ENCODE measurements at places on chromosomes 4 and X.

- DNase-seq = no peak
Observed at GRCh38 chrX:56763556-56764152, 34.6 kb downstream of the NBDY start.

GRCh38 chr4:95552942-95553550 lies 4.3 kb upstream of the UNC5C start:
- DNase-seq = no peak

DNA sequence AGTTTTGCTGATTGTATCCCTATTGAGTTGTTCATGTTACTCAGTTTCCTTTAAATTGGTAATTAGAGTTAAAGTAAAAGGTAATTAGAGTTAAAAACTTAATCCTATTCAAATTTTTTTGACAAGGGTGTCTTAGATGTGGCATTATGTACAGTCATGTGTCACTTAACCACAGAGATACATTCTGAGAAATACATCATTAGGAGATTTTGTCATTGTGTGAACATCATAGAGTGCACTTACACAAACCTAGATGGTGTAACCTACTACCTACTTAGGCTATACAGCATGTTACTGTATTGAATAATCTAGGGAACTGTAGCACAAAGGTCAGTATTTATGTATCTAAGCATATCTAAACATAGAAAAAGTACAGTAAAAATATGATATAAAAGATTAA lies 39.2 kb downstream of the BEX3 start:
- no peak for DNase-seq

DNA sequence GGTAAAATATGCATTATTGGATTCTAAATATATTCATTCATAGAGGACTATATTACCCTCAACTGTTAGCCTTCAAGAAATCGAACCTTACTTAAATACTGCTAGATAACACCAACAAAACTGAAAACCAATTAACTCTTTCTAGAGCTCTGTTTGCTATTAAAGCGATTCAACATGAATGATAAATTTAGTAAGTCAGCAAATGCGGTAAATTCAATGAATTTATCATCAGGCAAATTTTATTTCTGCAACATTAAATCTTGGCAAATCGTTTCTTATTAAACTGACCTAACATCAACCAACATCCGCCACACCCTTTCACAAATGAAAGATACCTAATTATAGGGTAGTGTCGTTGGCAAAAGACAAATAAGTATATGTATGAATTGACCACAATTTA lies 26.4 kb upstream of the HELT start:
- DNase-seq = no peak

- no peak for DNase-seq
Observed at GRCh38 chrX:54271664-54272063, 86.2 kb downstream of the WNK3 start.

DNA sequence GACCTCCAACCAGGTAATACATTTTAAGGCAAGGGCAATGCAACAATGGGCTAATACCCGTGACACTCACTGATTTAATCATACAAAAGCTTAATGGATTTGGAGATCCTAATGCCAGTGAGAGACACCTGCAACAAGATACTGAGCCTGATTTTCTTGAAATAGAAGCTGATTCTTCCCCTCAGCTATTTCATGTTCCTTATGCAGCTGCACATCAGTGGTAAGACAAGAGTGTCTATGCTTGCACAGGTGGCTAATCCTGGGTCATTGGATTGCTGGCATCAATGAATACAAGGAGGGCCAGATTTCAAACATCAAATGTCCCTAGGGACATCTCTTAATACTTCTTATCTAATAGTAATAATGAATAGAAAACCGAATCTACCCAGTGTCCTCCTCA lies 139.7 kb downstream of the PPARGC1A start:
- DNase-seq = no peak

GRCh38 chrX:65406532-65406931 lies 128.1 kb downstream of the LAS1L start:
- DNase-seq = no peak

DNA sequence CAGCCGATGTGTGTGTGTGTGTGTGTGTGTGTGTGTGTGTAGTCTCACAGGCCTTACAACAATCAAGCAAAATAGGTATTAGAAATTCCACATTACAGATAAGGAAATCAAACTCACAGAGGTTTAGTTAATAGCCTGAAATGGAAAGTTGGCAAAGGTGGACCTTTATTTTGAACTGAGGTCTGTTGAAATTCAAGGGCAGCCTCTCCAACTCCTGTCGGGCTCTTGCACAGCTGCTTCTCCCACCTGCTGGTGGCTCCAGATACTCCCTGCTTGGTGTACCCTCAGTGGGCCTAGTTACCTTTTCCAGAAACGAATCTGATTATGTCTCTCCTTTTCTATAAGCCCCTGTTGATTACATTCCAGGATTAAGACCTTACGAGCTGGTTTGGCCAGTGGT lies 195.9 kb downstream of the MGST2 start:
- DNase-seq = no peak

GRCh38 chr4:150259861-150260567 lies 181.8 kb downstream of the DCLK2 start:
- DNase-seq = no peak

GRCh38 chr4:184196730-184197385 lies 20.8 kb downstream of the ENPP6 start:
- DNase-seq = no peak

GRCh38 chrX:104195489-104196084 lies 29.3 kb downstream of the FAM199X start:
- DNase-seq = no peak

DNA sequence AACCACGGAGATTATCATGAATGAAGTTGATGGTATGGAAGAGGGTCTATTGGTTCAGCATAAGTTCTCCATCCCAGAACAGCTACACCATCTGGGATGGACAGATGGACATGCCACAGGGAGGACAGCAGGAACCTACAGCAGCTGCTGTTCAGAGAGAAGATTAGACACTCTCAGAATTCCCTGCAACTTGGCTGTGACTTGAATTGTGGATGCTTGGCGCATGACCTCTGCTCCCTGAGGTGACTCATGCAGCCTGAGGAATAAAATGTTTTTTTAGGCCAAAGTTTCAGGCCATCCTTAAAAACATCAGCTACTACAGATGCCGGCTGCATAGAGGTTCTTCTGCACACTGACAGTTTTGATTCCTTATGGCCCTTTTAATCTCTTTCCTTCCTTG lies 97.3 kb downstream of the RS1 start:
- no peak for DNase-seq

GRCh38 chr4:109278594-109279031 lies 23.8 kb downstream of the COL25A1 start:
- DNase-seq = no peak

GRCh38 chr4:97646997-97647396 lies 496.3 kb downstream of the STPG2 start:
- DNase-seq = no peak

- no peak for DNase-seq
Observed at GRCh38 chr4:113823291-113823659, 61.7 kb upstream of the CAMK2D start.

GRCh38 chr4:62053974-62054373 lies 853.8 kb downstream of the ADGRL3 start:
- no peak for DNase-seq

- no peak for DNase-seq
Observed at GRCh38 chr4:38461342-38461741, 202.7 kb upstream of the KLF3 start.

- DNase-seq = no peak
Observed at GRCh38 chr4:88533937-88534750, 10.6 kb upstream of the PYURF start.

DNA sequence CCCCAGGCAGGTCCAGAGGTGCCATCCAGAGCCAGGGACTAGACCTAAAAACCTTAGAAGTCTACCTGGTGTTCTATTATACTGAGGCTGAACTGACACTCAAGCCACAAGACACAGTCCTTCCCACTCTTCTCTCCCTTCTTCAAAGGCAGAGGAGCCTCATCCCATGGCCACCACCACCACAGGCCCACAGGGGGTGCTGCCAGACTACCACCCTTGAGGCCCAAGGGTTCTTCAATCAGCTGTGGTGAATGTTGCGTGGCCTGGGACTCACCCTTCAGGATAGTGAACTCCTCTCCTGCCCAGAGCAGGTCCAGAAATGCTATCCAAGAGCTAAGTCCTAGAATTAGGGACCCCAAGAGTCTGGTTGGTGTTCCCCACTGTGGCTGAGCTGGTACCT lies 17.5 kb upstream of the RFC1 start:
- DNase-seq = no peak

DNA sequence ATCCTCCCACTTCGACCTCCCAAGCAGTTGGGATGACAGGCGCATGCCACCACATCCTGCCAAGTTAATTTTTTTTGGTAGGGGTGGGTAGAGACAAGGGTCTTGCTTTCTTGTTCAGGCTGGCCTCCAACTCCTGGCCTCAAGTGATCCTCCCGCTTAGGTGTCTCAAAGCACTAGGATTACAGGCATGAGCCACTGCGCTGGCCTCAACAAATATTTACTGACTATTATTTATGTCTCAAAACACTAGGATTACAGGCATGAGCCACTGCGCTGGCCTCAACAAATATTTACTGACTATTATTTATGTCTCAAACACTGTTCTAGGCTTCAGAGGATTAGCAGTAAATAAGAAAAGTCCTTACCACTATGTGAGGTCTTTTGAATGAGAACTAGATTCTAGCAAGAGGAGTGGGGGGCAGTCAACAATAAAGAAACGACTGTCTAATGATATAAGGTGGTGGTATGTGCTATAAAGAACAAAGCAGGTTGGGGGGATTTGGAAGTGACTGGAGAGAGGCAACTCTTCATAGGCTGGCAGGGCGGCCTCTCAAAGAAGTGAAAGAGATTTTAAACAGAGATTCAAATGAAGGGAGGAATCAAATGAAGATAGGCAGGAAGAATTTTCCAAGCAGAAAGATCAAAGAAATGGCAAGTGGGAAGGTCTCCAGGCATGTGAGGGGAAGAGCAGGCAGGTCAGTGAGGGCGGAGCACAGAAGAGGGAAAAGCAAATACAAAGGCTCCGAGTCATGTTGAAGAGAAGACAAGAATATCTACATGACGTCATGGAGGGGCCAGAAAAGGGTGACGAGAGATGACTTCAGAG lies 12.7 kb upstream of the ACSL1 start:
- DNase-seq = no peak

GRCh38 chr4:138090150-138090917 lies 151.8 kb downstream of the SLC7A11 start:
- DNase-seq = no peak

- DNase-seq = no peak
Observed at GRCh38 chr4:153095448-153096204, 108.6 kb upstream of the TRIM2 start.

DNA sequence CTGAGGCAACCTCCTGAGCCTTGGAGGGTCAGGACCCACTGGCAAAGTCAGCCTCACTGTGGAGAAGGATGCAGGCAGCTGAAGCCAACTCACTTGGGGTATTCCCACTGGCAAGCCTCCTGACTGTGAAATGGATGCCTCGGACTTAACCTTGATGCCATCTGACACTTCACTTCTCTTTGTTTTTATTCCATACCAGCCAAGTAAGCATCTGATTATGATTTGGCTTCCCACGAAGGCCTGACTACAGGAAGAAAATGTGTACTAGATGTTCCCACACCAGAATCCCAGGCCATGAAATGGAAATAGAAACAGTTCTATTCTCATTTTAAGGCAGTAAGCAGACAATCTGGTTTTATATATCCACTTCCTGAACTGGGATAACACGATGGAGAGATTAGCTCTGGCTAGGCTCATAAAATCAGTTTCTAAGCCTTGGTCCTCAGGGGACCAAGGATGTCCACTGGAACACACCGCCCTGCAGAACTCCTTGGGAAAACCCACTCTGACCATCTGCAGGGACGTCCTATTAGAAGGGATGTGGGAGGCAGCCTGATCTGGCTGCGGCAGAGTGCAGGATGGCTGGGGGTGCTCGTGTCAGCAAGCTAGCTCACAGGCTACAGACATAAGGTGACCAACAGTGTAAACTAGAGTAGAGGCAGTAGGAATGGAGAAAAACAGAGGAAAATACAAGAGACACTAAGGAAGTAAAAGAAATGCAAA lies 89.3 kb downstream of the TSPAN5 start:
- no peak for DNase-seq

DNA sequence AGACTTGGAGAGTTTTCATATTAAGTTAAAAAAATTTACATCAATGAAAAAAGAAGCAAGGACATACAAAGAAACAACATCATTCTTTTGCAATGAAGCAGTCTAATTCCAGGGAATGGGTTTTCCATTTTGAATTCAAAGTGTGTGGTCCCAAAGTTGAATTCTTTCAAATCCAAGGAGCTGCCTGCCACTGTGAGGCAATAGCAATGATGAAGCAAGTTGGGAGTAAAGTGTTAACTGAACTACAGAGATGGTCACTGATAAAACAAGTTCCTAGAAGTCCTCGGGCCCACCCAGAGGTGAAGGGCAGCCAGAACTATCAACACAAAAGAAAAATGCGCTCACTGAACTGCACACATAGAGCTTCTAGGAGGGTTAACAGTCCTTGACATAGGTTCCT lies 115.9 kb downstream of the RAB28 start:
- DNase-seq = no peak

- no peak for DNase-seq
Observed at GRCh38 chr4:183760326-183760725, 101.2 kb downstream of the TRAPPC11 start.

DNA sequence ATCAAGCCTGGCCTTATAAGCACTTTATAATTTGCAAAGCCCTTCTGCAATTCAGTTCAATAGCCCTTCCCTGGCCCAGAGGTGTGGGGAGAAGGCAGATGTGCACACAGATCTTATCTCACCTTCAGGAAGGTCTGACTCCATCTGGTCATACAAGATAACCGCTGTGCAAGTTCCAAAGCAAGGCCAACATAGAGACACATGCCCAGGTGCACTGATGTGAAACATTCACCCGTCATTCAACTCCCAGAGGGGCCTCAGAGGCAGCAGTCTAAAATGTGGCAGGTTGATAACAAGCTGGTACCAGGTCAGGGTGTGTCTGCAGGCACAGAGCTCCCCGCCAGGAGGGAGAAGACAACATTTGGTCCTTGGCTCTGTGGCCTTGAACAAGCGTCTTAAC lies 10.9 kb upstream of the WFS1 start:
- no peak for DNase-seq

DNA sequence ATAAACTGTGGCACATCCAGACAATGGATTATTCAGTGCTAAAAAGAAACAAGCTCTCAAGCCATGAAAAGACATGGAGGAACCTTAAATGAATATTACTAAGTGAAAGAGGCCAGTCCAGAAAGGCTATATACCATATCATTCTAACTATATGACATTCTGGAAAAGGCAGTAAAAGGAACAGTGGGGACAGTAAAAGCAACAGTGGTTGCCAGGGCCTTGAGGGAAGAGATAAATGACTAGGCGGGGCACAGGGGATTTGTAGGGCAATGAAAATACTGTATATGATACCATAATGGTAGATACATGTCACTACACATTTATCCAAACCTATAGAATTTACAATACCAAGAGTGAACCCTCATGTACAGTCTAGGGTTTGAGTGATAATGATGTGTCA lies 115.3 kb downstream of the ATP8A1 start:
- DNase-seq = no peak

GRCh38 chr4:108382751-108383150 lies 214.0 kb upstream of the LEF1 start:
- no peak for DNase-seq

Data from stimulated activated CD4-positive, alpha-beta T cell treated with anti-CD3 and anti-CD28 coated beads, Interleukin-1b, Interleukin-23, amount 100 ng/mL, for 1 hour (primary cell).